Activated T-helper 2 cell treated with anti-CD3 and anti-CD28 coated beads, Interferon-gamma antibody, Interleukin-2, Interleukin-4, amounts not matched to agents 10 μg/mL and 5 μg/mL and 100 μg/mL, durations not matched to agents 14 hours and 24 hours and 36 hours (primary cell): ENCODE measurements at places on chromosomes 5 and 9.

DNA sequence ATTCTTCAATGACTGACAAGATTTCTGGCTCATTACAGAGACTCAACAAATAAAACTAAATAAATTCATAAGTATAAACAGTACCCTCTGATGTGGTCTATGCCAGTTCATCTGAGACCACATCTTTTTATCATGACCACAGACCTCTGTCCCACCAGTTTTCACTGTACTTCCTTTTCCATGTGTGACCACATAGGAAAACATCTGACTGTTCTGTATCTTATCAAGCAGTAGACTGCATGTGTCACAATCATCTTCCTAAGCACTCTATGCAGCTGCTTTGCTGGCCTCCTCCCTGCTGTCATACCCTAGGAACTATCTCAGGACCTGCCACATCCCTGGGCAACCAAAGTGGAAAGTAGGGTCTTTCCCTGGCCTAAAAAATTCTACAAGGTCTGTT is 205.0 kb upstream of the ZNF462 start:
- no peak for DNase-seq
- H3K36me3 ChIP-seq = no peaks in the 10 kb centered on the region
- no peak overlapping the region for H3K27ac ChIP-seq
- no peaks in the 10 kb centered on the region for H3K27me3 ChIP-seq

- H3K27me3 ChIP-seq = no peaks in the 10 kb centered on the region
- no peak for DNase-seq
- H3K4me1 ChIP-seq = no peaks in the 10 kb centered on the region
- H3K4me3 ChIP-seq = no peak overlapping the region
- H3K36me3 ChIP-seq = no peaks in the 10 kb centered on the region
These were observed 30.9 kb upstream of the LPAR1 start for GRCh38 chr9:111069183-111069582.

GRCh38 chr9:33781736-33782135 is 13.6 kb upstream of the PRSS3 start:
- no peak for DNase-seq
- H3K27me3 ChIP-seq = peaks cover 33% of the 10 kb centered on the region
- peaks cover 7% of the 10 kb centered on the region for H3K4me1 ChIP-seq
- no peak overlapping the region for H3K4me3 ChIP-seq
- no peak overlapping the region for H3K27ac ChIP-seq

DNA sequence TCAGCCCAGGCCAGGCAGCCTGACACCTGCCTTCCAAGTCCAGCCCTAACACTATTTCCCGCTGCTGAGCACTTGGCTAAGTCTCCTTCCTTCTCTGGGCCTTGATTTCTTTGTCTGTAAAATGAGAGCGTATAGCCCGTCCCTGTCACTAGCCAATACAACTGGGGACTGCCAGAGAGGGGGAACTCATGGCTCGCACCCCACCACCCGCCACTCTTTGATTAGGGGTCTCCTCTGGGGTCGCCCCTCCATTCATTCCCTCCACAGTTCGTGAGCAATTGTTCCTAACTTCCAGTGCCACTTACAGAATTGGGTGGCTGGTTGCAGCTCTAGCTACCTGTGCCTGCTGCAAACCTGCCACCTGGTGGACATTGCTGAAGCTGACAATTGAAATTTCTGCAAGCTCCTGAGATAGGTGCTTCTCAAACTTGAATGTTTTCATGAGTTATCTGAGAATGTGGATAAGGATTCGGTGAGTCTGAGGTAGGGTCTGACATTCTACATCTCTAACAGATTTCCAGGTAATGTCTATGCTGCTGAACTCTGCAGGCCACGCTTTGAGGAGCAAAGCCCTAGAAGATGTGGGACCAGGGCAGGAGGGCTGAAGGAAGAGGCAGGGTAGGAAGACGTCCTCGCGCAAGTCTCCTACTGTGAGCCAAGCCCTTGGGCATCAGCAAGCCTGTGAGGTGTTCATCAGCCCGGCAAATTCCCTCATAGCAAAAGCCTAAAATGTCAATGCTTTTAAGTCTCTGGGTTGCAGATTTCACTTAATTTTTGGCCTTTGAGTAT is 13.3 kb upstream of the RECK start:
- H3K27me3 ChIP-seq = peaks cover 13% of the 10 kb centered on the region
- no peaks in the 10 kb centered on the region for H3K36me3 ChIP-seq
- H3K4me3 ChIP-seq = no peak overlapping the region
- DNase-seq = peak; percentile 52
- H3K27ac ChIP-seq = no peak overlapping the region
- H3K4me1 ChIP-seq = no peaks in the 10 kb centered on the region

- no peak overlapping the region for H3K27ac ChIP-seq
- peaks cover 6% of the 10 kb centered on the region for H3K4me1 ChIP-seq
- H3K36me3 ChIP-seq = no peaks in the 10 kb centered on the region
- no peak for DNase-seq
These were observed 298.7 kb downstream of the FBXL17 start for GRCh38 chr5:108083232-108083631.

- H3K27me3 ChIP-seq = peaks cover 51% of the 10 kb centered on the region
- no peak overlapping the region for H3K27ac ChIP-seq
- DNase-seq = no peak
- H3K36me3 ChIP-seq = no peaks in the 10 kb centered on the region
- no peak overlapping the region for H3K4me3 ChIP-seq
- peaks cover 21% of the 10 kb centered on the region for H3K4me1 ChIP-seq
These were observed 53.2 kb downstream of the TRIP13 start for GRCh38 chr5:945691-946551.

DNA sequence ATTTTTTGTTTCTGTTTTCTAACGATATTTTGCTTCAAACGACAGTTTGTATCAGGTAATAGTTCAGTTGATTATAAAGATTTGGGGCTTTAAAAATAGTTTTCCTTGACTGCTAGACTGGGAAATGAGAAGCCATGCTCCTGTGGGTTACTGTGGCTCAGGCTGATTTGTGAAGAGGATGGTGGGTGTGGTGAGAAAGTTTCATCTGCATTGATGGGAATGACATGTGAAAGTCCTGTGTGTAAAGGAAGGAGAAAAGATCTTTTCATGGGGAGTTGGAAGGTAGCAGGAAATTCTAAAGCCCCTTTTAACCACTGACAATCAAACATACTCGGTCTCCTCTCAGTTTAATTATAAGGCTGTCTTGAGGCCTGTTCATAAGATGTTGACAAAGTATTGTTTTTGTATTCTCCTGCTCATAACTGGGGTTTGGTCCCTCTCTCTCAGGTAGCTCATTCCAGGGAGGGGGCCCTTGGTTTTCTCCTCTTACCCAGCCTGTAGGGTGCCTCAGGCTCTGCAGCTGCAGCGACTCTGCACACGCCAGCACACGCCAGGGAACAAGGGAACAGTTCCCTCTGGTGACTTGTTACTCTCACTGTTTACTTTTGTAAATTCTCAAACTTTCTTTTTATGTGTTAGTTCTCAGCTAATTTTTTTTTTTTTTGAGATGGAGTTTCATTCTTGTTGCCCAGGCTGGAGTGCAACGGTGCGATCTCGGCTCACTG is 91.6 kb downstream of the CARTPT start:
- no peaks in the 10 kb centered on the region for H3K36me3 ChIP-seq
- H3K4me3 ChIP-seq = no peak overlapping the region
- H3K27ac ChIP-seq = no peak overlapping the region
- H3K4me1 ChIP-seq = no peaks in the 10 kb centered on the region

- H3K27me3 ChIP-seq = peaks cover 9% of the 10 kb centered on the region
- peaks cover 22% of the 10 kb centered on the region for H3K4me1 ChIP-seq
These were observed 147.3 kb downstream of the MTX3 start for GRCh38 chr5:79843450-79844388.

DNA sequence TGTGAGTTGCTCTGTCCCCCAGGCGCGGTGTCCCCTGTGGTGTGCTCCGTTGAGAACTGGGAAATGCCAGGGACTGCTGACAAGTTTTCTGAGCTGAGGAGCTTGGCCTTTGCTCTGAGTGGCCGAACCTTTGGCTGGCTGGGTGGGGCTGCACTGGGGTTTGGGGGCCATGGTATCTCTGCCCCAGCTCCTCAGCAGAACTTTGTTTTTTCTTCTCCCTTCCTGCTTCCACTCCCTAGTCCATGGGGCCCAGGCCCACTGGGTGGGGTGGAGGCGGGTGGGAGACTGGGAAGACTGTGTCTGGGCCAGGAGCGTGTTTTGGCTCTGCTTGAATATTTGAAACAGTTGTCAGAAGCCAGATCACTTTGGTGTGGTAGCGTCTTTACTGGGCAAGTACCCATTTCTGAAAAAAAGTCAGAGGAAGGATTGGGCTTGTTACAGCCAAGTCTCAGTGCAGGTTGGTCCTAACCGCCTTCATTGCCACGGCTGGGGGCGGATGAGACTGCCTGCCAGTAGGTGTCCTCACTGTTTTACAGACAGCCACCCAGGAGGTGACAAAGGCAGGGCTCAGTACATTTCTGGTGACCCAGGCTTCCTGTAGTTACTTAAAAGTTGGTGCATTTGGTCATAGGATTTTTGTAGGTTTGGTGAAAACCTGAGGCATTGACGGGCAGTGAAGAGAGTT is 92.7 kb downstream of the DAB2IP start:
- no peak overlapping the region for H3K27ac ChIP-seq
- DNase-seq = peak; percentile 29
- no peak overlapping the region for H3K4me3 ChIP-seq
- H3K27me3 ChIP-seq = peaks cover 3% of the 10 kb centered on the region
- H3K4me1 ChIP-seq = peaks cover 3% of the 10 kb centered on the region
- H3K36me3 ChIP-seq = no peaks in the 10 kb centered on the region

DNA sequence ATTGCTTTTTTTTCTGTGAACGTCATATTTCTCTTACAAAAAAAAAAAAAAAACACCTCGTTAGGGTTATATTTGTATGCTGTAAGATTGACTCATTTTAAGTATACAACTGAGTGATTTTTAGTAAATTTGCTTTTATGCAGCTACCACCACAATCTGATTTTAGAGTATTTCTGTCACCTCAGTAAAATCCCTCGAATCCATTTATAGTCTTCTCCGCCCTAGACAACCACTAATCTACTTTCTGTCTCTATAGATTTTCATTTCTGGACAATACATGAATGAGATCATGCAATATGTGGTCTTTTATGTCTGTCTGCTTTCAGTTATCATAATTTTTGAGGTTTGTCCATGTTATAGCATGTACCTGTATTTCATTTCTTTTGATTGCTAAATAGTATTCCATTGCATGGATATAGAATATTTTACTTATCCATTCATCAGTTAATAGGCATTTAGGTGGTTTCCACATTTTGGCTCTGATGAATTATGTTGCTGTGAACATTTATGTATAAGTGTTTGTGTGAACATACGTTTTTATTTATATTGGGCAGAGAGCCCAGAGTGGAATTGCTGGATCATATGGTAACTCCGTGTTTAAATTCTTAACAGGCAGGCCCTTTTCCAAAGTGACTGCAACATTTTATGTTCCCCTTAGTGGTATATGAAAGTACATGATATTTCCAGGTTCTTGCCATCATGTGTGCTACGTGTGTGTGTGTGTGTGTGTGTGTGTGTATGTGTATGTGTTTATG is 171.4 kb downstream of the SGCD start:
- no peak overlapping the region for H3K4me3 ChIP-seq
- no peak overlapping the region for H3K27ac ChIP-seq
- H3K27me3 ChIP-seq = peaks cover 2% of the 10 kb centered on the region
- H3K4me1 ChIP-seq = no peaks in the 10 kb centered on the region
- no peak for DNase-seq

DNA sequence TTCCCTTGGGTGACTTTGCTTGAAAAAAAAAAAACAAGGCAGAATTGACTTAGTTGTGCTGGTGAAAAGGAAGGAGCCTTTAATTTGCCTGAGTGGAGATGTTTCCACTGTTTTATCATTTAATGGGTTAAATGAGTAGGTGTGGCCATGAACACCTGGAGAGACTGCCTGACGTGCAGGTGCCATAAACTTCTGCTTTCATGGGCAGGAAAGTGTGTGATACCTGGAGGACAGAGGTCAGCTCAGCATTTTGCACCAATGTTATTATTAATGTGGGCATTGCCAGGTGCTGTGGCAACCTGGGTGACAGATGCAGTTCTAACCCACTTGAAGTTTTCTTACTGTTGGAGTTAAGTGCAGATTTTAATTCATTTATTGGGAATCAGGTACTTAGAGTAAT is 145.4 kb downstream of the CD180 start:
- no peak overlapping the region for H3K27ac ChIP-seq
- H3K36me3 ChIP-seq = no peaks in the 10 kb centered on the region
- peaks cover 6% of the 10 kb centered on the region for H3K4me1 ChIP-seq
- no peak for DNase-seq

DNA sequence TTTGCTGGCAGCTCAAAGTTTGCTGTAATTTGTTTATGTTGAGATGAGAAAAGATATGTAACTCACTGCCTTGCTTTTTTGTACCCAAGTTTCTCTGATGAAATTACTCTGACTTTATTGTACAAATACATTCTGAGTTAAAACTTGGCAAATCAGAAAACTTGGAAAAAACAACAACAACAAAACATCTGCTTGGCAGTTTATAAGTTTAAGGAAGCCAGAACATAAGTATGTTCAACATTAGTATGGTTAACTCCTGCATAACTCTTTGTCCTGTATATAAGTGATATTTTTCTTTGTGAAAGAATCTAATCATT is 233.1 kb downstream of the MAST4 start:
- peak overlapping the region; percentile 86 for H3K27ac ChIP-seq
- H3K4me3 ChIP-seq = peak overlapping the region; percentile 88
- no peaks in the 10 kb centered on the region for H3K36me3 ChIP-seq
- H3K4me1 ChIP-seq = peaks cover 35% of the 10 kb centered on the region
- H3K27me3 ChIP-seq = peaks cover 13% of the 10 kb centered on the region
- DNase-seq = no peak

GRCh38 chr9:6052293-6052919 is 37.0 kb upstream of the RANBP6 start:
- no peak overlapping the region for H3K27ac ChIP-seq
- no peaks in the 10 kb centered on the region for H3K36me3 ChIP-seq
- peaks cover 7% of the 10 kb centered on the region for H3K27me3 ChIP-seq

- H3K27ac ChIP-seq = no peak overlapping the region
- H3K36me3 ChIP-seq = no peaks in the 10 kb centered on the region
- peaks cover 25% of the 10 kb centered on the region for H3K27me3 ChIP-seq
- DNase-seq = no peak
- H3K4me1 ChIP-seq = no peaks in the 10 kb centered on the region
These were observed 40.2 kb upstream of the TMED7 start for GRCh38 chr5:115666023-115666422.

DNA sequence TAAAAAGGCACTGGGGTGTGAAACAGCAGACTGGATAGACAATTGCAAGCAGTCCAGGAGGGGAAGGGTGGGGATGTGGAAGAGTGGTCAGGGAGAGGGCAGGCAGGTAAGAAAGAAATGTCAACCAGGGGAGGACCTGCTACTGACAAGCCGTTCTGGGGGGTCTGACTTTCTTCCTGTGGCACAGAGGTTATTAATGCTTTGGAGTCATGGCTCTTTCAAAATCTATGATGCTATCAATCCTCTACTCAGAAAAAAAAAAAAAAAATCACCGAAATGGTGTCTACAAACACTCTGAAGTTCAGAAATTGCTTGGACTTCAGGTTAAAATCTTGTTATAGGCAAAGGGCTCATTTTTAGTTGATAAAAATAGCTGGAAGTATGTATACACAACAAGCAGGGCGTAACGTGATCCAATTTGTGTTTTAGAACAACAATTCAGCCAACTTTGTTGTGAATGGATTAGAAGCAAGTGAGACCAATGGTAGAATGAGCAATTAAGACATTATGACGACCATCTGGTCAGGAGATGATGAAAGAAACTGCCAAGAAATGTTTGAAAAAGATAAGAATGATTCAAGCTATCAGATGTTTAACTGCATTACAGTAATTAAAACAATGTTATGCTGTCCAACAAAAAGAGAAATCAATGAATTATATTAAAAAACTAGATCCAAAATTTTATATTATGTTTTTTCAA is 255.2 kb downstream of the DEPDC1B start:
- H3K27me3 ChIP-seq = no peaks in the 10 kb centered on the region
- DNase-seq = no peak
- no peaks in the 10 kb centered on the region for H3K4me1 ChIP-seq
- no peaks in the 10 kb centered on the region for H3K36me3 ChIP-seq
